ENCODE measurements at places on chromosomes 2 and 18. TPM values are rescaled to one million over a fixed set of nuclear protein-coding genes. Genes with fewer than 3 reads are reported as not detected.

The GPD2 gene
- total RNA-seq: 43.0 TPM

The GPR45 gene
- total RNA-seq: not detected

The POTEF gene
- total RNA-seq: 0.09 TPM

The HOXD12 gene
- total RNA-seq: not detected

The SF3B1 gene
- 160 TPM for total RNA-seq

The GLS gene
- total RNA-seq: 178 TPM

The CYP26B1 gene
- total RNA-seq: 1.3 TPM

The HOXD8 gene
- total RNA-seq: 4.1 TPM

The CCDC74B gene
- total RNA-seq: 0.85 TPM

The KIAA1328 gene
- 4.3 TPM for total RNA-seq

The DPP10 gene
- total RNA-seq: not detected

The EPB41L3 gene
- 147 TPM for total RNA-seq

The HAAO gene
- total RNA-seq: 0.09 TPM

The IER3IP1 gene
- total RNA-seq: 53.6 TPM

The PUM2 gene
- 43.4 TPM for total RNA-seq

The CYS1 gene
- 0.19 TPM for total RNA-seq

The IL36B gene
- not detected for total RNA-seq

The PCARE gene
- under 0.01 TPM for total RNA-seq

The RAB6D gene
- total RNA-seq: not detected

The MAP3K19 gene
- not detected for total RNA-seq

The LIMS4 gene
- total RNA-seq: 19.5 TPM

The IL1F10 gene
- not detected for total RNA-seq

The CD207 gene
- total RNA-seq: under 0.01 TPM

The XDH gene
- total RNA-seq: not detected

The CCDC178 gene
- total RNA-seq: not detected

The LHCGR gene
- not detected for total RNA-seq

The ANTXR1 gene
- 18.4 TPM for total RNA-seq

The VRK2 gene
- 30.9 TPM for total RNA-seq

The PAIP2B gene
- total RNA-seq: 0.54 TPM

The LIPG gene
- total RNA-seq: 48.0 TPM

The REG1B gene
- total RNA-seq: not detected

Measured in endothelial cell of coronary artery (primary cell).